ENCODE measurements at places on chromosomes 6 and 20. TPM values are rescaled to one million over a fixed set of nuclear protein-coding genes. Genes with fewer than 3 reads are reported as not detected.

Gene SOX18
- total RNA-seq, result 20.4 TPM

Gene DEF6
- total RNA-seq, result 37.8 TPM

Gene SAMD3
- total RNA-seq, result 0.29 TPM

Gene IP6K3
- total RNA-seq, result not detected

Gene IBTK
- 22.9 TPM for total RNA-seq

Gene PHF20
- 55.1 TPM for total RNA-seq

Gene GSTA2
- total RNA-seq, result not detected

GRCh38 chr6:135087803-135088202 is 33.2 kb upstream of the HBS1L start:
- peak overlapping the region; percentile 30 for H3K27ac ChIP-seq
- H3K4me3 ChIP-seq, result no peak overlapping the region
- peaks cover 25% of the 10 kb centered on the region for H3K4me1 ChIP-seq
- H3K27me3 ChIP-seq, result no peaks in the 10 kb centered on the region

DNA sequence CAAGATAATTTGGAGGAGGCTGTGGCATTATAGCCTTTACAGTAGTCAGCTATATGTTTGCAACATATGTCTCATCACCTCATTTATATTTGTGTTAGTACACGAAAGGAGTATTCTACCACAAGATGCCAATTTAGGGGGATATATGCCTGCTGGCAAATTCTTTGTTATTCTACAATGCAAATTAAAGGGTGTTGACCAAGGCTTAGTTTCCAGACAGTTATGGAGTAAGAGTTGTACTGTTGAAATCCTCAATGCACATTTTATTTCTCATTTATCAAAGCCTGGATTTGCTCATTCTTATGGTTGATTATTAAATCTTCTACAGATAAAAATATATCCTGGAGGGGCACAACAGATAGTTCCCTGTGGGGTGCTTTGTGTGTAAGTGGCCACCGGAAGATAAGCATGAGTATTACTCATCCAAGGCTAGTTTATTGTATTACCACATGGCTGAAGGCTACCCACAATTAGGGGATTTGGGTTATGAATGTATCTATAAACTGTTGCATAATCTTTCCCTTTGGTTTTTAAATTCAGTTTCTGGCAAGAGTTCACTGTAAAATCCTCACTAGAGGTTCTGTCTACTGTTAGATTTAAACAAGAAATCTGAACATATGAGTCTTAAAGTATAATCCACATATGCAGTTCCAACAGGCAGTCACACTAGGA is 9.0 kb downstream of the CST9 start:
- no peaks in the 10 kb centered on the region for H3K27me3 ChIP-seq
- no peaks in the 10 kb centered on the region for H3K36me3 ChIP-seq
- H3K4me3 ChIP-seq, result no peak overlapping the region
- DNase-seq, result no peak

- H3K4me3 ChIP-seq, result no peak overlapping the region
- peaks cover 46% of the 10 kb centered on the region for H3K36me3 ChIP-seq
- H3K27ac ChIP-seq, result no peak overlapping the region
- no peak for DNase-seq
These were observed 30.4 kb downstream of the TXNDC5 start for GRCh38 chr6:7879980-7880717.

DNA sequence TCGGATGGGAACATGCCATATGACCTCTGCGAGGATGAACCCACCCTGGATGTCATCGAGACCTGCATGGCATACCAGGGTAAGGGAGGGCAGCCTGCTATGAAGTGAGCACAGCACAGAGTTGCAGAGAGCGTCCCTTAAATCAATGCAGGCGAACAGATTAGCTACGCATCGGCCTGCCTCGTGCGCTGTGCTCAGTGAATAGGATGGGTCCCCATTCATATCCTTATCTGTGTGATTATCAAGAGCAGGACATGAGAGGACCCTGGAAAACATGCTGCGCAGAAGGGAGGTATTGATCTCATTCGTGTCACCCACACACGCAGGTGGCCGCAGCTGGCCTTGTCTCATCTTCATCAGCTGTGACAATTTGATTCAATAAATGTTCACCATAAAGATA is 25.6 kb upstream of the FAM83D start:
- H3K27me3 ChIP-seq, result no peaks in the 10 kb centered on the region
- no peaks in the 10 kb centered on the region for H3K36me3 ChIP-seq
- H3K4me3 ChIP-seq, result no peak overlapping the region
- no peaks in the 10 kb centered on the region for H3K4me1 ChIP-seq
- DNase-seq, result no peak
- H3K27ac ChIP-seq, result no peak overlapping the region

- no peak overlapping the region for H3K4me3 ChIP-seq
- DNase-seq, result peak; percentile 72
- no peaks in the 10 kb centered on the region for H3K27me3 ChIP-seq
- H3K27ac ChIP-seq, result no peak overlapping the region
These were observed 18.5 kb upstream of the C6orf141 start for GRCh38 chr6:49531774-49532569.

DNA sequence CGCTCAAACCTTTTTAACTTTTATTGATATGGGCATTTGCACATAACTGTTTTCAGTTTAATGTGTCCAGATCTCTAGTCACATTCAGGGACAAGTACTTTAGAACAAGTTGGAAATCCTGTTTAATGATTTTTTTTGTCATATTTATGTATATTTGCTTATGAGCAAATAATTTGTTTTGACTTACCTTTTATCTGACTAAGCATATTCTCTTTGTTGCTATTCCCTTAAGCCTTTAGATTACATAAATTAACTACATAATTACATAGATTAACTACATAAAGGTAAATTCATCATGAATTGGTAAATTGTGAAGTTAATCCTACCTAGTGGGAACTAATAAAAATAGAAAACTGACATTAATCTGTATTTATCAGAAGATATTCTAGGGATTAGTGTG is 523.5 kb upstream of the MAN1A1 start:
- no peaks in the 10 kb centered on the region for H3K27me3 ChIP-seq
- H3K4me1 ChIP-seq, result no peaks in the 10 kb centered on the region
- DNase-seq, result no peak
- H3K27ac ChIP-seq, result no peak overlapping the region
- no peaks in the 10 kb centered on the region for H3K36me3 ChIP-seq
- no peak overlapping the region for H3K4me3 ChIP-seq

DNA sequence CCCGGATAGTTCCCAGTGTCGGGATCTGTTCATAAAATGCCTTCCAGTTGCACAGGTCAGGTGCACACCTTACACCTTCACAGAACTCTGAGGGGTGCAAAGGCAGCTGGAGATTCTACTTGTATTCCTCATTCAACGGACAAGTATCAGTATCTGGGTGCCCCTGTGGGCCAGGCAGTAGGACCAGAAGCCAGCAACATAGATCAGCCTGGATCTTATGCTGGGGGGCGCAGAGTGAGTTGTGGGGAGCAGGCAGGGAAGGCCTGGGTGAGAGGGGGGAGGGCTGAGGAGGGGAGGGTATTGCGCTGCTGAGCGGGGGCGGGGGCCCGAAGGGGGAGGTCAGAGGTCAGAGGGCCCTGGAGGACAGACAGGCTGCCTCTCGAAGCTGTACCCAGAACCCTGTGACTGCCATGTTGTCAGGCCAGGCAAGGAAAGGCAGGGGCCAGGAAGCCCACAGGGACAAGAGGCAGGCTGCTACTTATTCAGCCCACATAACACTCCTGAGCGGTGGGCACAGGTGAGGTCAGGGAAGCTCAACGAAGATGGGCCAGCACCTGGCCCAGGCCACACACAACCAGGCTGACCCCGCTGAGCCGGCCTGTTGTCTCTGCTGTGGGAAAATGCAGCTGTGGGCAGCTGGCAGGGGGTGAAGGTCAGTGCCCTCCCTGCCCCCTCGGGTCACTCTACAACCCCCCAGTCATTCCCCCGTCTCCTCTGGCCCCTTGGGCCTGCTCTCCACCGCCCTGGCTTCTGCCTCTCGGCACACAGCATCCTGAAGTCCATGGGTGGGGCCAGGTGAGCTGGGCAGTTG is 1.1 kb downstream of the OPRL1 start:
- peaks cover 23% of the 10 kb centered on the region for H3K27me3 ChIP-seq
- no peak overlapping the region for H3K4me3 ChIP-seq
- peaks cover 16% of the 10 kb centered on the region for H3K4me1 ChIP-seq
- no peak overlapping the region for H3K27ac ChIP-seq

GRCh38 chr20:51494241-51495110 is 48.0 kb downstream of the NFATC2 start:
- peaks cover 40% of the 10 kb centered on the region for H3K4me1 ChIP-seq
- H3K27me3 ChIP-seq, result no peaks in the 10 kb centered on the region
- no peak overlapping the region for H3K27ac ChIP-seq
- DNase-seq, result no peak

- H3K27ac ChIP-seq, result no peak overlapping the region
- H3K27me3 ChIP-seq, result no peaks in the 10 kb centered on the region
- no peak for DNase-seq
- no peaks in the 10 kb centered on the region for H3K4me1 ChIP-seq
- H3K36me3 ChIP-seq, result no peaks in the 10 kb centered on the region
- no peak overlapping the region for H3K4me3 ChIP-seq
These were observed 231.4 kb downstream of the GJA1 start for GRCh38 chr6:121666814-121667213.

DNA sequence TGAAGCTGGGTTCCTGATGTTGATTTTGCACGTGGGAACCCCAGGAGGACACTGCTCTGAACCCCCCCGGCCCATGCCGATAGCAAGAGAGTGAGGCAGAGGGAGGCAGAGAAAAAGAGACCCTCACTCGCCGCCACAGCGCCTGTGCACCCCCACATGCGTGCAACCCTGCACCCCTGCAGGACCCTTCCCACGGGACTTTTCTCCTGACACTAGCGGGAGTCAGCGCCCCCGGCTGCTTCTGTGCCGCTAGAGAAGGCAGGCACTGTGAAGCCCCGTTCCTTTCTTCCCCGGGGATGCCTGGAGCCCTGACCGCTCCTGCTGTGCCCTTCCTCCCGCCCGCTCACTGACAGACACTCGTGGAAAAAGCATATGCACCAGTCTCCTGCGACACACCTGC is 67.4 kb downstream of the GMPR start:
- DNase-seq, result no peak
- no peak overlapping the region for H3K27ac ChIP-seq
- no peaks in the 10 kb centered on the region for H3K27me3 ChIP-seq
- H3K36me3 ChIP-seq, result no peaks in the 10 kb centered on the region

DNA sequence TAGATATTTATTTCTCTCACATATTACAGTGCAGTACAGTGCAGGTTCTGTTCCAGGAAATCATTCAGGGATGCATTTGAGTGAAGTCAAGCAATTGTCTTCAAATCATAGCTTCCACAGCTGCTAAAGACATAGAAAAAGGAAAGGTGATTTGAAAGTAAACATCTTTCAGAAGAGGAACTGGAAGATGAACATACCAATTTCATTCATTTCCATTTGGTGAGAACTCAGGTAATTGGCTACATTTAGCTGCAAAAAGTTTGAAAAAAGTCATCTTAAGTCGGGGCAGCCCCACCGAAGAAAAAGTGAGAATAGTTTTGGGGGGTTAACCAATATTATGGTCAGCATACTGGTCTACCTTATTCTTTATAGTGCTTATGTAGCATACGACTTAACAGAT is 61.4 kb upstream of the IL20RA start:
- no peak overlapping the region for H3K4me3 ChIP-seq
- no peaks in the 10 kb centered on the region for H3K27me3 ChIP-seq
- H3K36me3 ChIP-seq, result no peaks in the 10 kb centered on the region

DNA sequence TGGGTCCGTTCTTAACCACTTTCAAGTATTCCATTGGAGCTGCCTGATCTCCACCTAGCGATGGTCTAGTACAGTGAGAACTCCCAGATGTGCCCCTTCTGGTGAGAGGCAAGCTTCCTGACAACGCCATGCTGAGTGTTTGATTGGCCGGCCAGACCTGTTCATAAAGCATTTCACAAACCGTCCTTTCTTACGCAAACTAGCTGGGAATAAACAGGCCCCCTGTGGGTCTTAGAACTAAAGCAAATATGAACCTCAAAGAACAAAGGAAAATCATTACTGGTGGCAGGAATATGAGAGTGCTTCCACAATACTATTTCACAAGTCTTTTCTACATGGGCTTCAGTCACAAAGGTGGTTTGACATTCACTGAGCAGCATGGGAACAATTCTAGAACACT is 15.6 kb upstream of the GCNT2 start:
- H3K27ac ChIP-seq, result no peak overlapping the region
- peaks cover 15% of the 10 kb centered on the region for H3K27me3 ChIP-seq
- H3K4me3 ChIP-seq, result no peak overlapping the region

GRCh38 chr6:71287926-71288227 is 734 bp upstream of the OGFRL1 start:
- no peaks in the 10 kb centered on the region for H3K36me3 ChIP-seq
- DNase-seq, result no peak
- H3K4me1 ChIP-seq, result no peaks in the 10 kb centered on the region
- no peaks in the 10 kb centered on the region for H3K27me3 ChIP-seq
- no peak overlapping the region for H3K4me3 ChIP-seq
- H3K27ac ChIP-seq, result no peak overlapping the region

- H3K4me3 ChIP-seq, result peak overlapping the region; percentile 82
- peak overlapping the region; percentile 96 for H3K27ac ChIP-seq
- DNase-seq, result peak; percentile 54
- peaks cover 7% of the 10 kb centered on the region for H3K36me3 ChIP-seq
- peaks cover 17% of the 10 kb centered on the region for H3K4me1 ChIP-seq
- H3K27me3 ChIP-seq, result no peaks in the 10 kb centered on the region
These were observed 525 bp downstream of the NCOA7 start for GRCh38 chr6:125791151-125791819.

DNA sequence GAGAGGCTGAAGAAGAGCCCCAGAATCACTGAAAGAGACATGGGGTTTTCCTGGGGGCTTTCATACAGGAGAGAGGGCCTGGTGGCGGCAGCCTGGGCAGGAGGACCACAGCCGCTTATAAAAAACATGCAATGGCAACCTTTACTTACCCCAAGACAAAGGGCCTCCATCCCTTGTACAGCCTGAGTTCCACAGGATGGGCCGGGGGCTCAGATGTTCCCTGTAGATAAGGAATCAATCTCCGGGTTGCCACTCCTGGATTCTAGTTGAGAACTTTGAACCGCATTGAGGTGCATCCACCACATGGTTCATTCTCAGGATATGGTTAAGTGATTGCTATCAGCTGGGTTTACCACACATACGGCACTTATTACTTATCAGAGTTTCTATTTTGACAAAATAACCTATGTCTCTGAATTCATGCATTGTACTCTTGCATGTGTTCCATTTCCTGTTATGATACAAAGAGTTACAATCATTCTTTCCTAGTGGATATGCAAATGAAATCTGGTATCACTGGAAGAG is 677.6 kb downstream of the KIF16B start:
- DNase-seq, result no peak
- no peak overlapping the region for H3K4me3 ChIP-seq
- H3K36me3 ChIP-seq, result no peaks in the 10 kb centered on the region
- H3K4me1 ChIP-seq, result no peaks in the 10 kb centered on the region
